ENCODE measurements at places on chromosomes 5 and 9.
A peak's percentile ranks its signal among the peaks of the same experiment; 100 is the strongest.

DNA sequence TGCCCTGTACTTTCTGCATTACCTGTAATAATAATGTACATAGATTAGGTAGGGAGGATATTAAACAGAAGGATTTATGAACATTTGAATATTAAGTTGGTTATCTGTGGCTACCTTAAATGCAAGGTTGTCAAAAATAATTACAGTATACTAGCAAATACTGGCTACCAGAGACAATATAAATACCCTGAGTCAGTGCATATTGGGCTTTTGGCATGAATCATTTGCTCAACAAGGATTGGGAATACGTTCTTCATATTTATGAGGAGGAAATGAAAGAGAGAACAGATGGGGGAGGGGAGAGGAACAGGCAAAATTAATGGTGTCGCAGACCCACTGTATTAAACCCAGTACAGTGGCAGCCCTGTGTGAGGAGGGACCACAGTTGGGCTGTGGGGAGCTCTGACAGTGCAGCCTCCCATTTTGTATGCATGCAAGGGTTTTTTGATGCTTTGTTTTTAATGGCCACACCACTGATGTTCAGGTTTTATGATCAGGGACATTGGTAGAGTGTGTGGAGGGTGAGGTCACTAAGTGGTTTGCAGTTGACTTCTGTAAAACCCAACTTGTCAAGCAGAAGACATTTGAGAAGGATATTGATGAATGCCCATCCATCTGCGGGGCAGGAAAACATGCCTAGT is 56.9 kb downstream of the MVB12B start:
- DNase-seq: no peak

DNA sequence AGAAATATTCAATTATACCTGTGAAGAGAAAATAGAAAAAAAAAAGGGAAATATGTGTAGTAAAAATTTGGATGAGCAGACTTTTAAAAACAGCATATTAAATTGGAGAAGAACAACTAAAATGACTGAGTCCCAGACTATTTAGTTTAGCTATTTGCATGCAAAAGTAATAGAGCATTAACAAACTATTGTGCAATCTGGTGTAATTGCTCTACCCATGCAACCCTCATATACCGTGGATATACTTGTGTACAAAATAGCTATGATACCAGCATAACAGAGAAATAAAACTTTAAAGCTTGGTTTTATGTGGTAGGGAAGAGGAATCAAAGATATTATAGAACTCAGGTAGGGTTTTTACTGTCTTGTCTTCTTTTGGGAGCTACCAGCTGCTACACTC is 78.7 kb upstream of the PRDM9 start:
- no peak for DNase-seq

DNA sequence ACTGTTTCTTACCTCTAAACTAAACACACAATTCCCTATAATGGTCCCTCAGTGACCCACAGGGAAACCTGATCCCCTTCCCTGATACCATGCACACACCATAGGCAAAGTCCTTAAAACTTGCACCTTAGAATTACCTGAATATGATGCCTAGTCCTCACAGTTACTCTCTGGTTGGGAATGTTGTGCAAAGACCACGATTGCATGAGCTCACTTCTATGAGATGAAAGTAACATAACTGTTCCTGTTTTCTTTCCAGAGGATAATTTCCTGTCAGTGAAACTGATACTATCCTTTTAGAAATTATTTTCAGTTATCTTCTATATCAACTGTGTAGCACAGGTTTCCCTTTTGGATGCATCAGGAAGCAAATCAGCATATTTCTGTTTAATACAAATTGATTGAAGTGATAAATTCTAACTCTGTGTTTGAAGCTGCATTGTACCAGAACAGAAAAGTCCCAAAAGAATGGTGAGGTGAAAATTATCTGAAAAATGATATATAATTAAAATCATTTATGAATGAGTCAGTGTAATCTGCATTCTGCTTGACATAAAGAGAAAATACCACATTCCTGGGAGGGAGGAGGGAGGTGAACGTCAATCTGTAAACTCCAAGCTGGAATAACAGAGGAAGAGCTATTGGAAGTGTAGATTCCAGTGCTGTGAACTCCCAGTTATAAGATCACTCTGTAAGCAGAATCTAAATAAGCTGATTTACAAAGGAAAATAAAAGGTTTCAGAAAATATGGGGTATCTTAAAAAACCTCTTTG is 51.2 kb upstream of the TNFAIP8 start:
- DNase-seq: no peak

GRCh38 chr5:134006115-134006514 is 1.3 kb upstream of the VDAC1 start:
- DNase-seq: no peak

- DNase-seq: peak; percentile 88
Observed at GRCh38 chr5:74766849-74767578, at the start of the genes GFM2 and NSA2. GFM2 (minus strand) TSS chr5:74767117; CDS start chr5:74763742, 3,375 bp downstream. NSA2 (plus strand) TSS chr5:74767249; CDS start chr5:74767361, 112 bp downstream.

- no peak for DNase-seq
Observed at GRCh38 chr9:106954974-106955850, 92.2 kb downstream of the ZNF462 start.

DNA sequence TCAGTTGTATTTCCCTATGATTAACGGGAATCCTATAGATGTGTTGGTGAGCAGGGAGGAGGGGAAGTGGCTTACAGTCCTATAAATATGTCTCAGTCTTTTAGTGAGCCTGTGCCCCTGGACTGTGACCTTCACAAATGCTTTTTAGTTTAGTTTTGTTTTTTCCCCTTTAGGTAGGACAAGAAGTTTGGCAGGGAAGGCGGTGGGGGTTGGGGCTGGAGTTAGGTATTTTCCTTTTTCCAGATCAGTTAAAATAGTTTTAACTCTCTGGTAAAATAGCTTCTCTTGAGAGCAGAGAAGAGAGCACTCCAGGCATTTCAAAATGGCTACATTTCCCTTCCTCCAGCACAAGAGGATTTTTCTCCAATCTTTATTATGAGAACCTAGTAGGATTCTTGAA is 272.1 kb downstream of the SPATA31D1 start:
- no peak for DNase-seq

DNA sequence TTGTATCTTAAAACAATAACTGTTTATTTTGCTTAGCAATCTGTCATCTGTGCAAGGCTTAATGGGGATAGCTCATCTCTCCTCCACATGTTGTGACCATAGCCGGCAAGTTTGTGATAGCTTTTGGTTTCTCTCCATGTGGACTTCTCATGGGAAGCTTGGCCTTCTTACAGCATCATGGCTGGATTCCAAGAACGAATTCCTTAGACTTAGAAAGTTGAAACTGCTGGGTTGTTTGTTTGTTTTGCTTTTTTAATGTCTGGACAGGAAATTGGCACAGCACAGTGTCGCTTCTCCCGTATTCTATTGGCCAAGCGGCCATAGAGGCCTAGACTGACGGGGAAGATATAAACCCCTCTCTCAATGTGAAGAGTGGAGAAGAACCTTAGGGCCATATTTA is 61.0 kb upstream of the PRDM9 start:
- DNase-seq: no peak

- no peak for DNase-seq
Observed at GRCh38 chr5:172670005-172670402, 28.9 kb downstream of the NEURL1B start.

DNA sequence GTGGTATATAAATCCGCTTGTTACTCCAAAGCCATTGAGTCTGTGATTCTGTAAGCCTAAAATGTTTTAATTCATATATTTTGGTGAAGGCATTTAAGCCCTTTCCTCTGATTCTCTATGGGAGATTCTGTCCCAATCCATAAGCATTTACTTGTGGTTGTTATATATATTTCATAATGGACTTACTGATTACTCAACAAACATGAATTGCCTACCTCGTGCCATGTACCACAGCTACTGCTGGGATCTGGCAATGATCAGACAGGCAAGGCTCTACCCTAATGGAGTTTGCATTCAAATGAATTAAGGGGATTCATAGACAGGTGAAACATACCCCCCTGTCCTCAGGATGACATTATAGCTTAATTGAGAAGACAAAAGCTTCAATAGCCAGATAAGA is 54.5 kb downstream of the C9orf152 start:
- DNase-seq: no peak

- DNase-seq: no peak
Observed at GRCh38 chr5:136020383-136021015, 8.3 kb upstream of the TGFBI start.

GRCh38 chr9:137034709-137035506 is 3.0 kb upstream of the FUT7 start:
- DNase-seq: peak; percentile 83

- no peak for DNase-seq
Observed at GRCh38 chr5:147377682-147378081, 132.2 kb downstream of the DPYSL3 start.

- DNase-seq: no peak
Observed at GRCh38 chr9:76298521-76299144, 95.6 kb downstream of the RFK start.

GRCh38 chr5:55176176-55176818 is 3.3 kb upstream of the CDC20B start:
- DNase-seq: no peak

DNA sequence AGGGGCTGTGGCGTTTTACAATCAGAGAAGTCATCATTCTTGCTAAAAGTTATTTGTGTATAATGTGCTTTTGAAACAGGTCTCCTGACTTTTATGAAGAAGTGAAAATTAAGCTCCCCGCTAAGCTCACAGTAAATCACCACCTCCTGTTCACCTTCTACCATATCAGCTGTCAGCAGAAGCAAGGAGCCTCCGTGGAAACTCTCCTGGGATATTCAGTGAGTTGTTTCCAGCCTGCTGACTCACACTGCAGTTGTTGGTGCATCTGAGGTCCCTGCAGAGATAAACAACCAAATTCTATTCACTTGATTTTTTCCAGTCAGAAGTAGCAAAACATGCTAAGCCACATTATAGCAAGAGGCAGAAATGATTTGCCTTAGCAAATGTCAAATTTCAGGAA is 156.7 kb downstream of the DOCK8 start:
- no peak for DNase-seq

- DNase-seq: no peak
Observed at GRCh38 chr5:158594595-158595242, 505.0 kb downstream of the EBF1 start.

GRCh38 chr9:134626069-134626423 is 15.6 kb upstream of the COL5A1 start:
- DNase-seq: no peak

- peak; percentile 28 for DNase-seq
Observed at GRCh38 chr9:35618854-35619799, 914 bp upstream of the CD72 start.

GRCh38 chr5:14579731-14580397 is 1.7 kb upstream of the OTULINL start:
- DNase-seq: no peak

DNA sequence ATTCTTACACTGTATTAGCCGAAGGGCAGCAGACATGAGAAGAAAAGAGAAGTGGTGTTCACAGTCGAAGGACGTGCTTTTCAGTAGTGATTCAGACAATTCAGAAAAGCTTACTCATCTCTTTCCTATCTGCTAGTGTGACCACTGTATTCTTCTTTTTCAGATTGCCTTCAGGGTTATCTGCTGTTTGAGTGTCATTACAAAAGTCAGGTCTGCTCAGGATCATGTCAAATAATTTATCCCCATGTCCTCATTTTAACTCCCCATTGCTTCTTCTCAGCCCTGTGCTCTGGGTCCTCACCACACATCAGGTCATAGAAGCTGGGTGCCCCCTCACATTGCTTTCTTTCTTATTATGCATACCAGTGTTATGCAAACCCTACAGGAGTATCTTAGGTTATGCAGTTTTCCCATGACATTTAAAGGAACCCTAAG is 394.0 kb downstream of the CETN3 start:
- DNase-seq: no peak

DNA sequence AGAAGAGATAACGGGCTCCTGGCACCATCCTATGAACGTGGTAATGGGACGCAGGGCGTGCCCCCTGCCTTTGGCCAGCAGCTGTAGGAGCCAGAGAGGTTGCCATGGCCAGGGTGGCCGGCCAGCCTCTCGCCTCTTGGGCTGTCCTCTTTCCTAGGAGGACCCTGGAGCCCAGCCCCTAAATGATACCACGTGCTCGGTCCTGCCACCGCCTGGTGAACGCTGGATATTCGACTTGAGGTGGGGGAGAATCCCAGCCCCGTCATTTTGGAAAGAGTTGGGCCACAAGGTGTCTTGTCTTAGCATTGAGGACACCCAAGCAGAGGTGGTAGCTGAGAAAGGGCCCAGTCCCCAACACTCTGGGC is 391 bp upstream of the NRG2 start:
- DNase-seq: no peak

- DNase-seq: no peak
Observed at GRCh38 chr9:87305151-87305550, 192.5 kb upstream of the DAPK1 start.

DNA sequence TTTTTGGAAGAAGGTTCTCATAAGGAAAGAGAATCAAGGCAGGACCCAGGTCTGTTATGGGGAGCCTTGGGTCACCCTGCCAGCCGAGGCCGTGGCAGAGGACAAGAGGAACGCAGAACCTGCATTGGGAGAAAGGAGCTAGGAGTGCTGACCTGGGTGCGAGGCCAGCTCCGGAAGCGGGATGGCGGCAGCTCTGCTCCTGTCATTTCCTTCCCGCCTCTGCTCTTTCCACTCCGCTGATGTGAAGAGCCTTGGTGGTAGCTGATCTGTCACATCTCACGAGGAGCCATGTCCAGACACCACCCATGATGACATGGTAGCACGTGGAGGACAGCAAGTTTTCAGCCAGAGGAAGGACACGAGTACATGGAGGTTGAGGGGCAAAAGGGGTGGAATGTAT is 109.5 kb upstream of the COL5A1 start:
- no peak for DNase-seq

GRCh38 chr9:126985870-126986498 is 71.4 kb downstream of the RALGPS1 start:
- DNase-seq: peak; percentile 69

GRCh38 chr9:107404161-107404560 is 85.4 kb downstream of the KLF4 start:
- DNase-seq: no peak

DNA sequence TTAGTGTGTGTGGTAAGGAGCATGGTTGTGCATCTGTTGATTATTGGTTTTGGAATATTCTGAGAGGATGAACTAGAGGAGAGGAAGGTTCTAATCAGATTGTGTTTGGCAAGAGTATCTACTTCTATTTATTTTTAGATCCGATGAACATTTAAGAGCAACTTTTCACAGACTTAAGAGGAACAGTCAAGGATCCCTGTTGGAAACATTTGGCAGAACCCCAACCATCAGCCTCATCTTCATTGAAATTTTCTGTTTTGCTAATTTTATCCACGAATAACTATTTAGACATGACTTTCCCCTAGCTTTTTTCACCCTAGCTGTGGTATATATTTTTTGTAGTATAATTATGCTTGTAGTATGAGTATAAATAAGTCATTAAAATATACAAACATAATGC is 868.5 kb downstream of the MAT2B start:
- DNase-seq: no peak

DNA sequence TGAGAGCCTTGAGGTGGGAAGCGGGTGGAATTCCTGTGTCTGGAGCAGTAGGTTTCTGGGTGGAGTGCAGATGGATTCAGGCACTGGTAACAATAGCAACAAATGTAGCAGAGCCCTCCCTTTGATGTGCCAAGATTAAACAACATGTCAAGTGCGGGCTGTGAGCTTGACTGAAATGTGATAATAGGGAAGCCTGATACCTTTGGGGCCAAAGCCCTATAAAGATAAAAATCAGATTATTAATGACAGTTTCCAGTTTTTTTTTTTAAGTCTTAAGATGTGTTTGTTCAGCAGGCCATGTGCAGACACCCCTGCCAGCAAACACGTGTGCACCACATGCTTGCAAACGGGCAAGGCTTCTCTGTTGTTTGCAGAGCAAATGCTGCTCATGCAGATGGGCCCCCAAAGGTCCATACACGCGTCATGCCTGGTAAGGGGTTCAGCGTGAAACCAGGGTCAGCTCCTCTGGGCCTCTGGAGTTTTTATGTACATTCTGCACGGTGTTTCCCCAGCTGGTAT is 193.2 kb downstream of the GADD45G start:
- DNase-seq: no peak

Data from stimulated activated CD8-positive, alpha-beta memory T cell treated with anti-CD3 and anti-CD28 coated beads, Interleukin-4, amount 100 ng/mL, for 24 hours (primary cell).